Stimulated activated CD8-positive, alpha-beta memory T cell treated with anti-CD3 and anti-CD28 coated beads, Interleukin-7, amount 100 ng/mL, for 48 hours (primary cell): ENCODE measurements at places on chromosomes 3 and 15.

DNA sequence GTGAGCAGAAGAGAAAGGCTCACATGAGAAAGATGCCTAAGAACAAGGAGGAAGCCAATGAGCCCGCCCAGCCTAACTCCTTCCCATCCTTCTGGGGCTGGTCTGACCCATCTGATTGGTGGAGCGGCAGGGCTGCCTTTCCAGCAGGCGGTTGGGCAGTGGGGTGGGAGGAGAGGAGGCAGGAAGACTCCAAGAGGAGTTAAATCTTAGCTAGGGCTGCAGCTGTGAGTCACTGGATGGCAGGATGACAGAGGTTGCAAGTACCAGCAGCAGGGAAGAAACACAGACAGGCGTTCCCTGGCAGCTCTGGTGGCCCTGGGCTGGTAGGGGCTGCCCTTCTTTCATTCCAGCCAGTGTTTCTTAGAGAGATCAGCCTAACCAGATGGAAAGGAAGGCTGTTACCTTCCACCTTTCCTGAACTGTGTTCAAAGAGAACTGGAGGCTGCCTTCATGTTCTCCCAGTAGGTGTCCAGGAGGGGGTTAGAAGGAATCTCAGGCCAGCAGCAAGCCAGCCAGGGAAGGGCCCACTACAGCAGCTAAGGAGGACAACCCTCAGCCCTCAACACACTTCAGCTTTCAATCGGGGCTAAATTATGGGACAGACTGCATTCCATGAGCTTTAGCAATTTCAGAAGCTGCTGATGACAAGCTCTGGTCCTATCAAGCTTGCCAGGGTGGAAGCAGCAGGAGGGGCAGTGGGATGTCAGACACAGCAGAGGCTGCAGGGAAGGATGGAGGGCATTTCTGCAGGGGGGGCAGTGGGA lies 50.3 kb downstream of the CHSY1 start:
- DNase-seq: no peak

DNA sequence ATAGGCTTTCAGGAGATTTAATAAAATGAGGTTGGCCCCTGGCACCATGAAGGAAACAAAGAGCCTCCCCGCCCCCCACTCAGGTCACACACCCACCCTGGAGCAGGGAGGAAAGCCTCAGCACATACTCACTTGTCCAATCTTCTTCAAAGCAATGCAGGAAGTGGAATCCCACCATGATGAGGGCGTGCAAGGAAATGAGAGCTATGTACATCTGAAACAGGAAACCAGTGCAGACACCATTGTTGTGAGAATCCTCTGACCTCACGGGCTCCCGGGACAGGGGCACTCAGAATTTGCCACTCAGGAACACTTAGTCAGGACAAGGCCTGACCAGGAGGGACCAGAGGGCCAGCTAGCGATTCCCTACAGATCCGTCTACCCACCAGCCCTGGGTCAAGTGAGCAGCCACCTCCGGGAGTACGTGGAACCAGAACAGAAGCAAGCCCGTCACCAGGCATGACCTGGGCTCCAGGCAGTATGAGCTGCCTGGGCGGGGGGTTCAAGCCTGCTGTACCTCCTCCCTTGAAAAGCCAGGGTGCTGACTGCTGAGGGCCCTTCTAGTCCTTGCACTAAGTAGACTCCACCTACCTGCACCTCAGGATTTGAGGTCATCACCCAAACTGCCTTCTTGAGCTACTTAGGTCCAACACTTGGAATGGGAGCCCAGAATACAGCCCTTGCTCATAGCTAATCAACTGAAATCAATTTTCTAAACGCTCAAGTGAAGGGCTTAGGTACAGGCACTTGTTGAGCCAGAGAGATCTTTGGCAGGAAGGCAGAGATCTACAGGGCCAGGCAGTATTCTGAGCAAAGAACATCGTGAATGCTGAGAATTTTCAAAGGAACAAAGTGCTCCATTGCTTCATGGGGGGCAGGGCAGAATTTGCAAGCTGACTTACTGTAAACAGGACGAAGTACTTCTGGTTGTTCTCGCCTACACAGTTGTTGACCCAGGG lies 42.7 kb downstream of the ZDHHC3 start:
- DNase-seq: no peak

- DNase-seq: no peak
These were observed 45.8 kb downstream of the ZNF710 start for GRCh38 chr15:90046911-90047392.

GRCh38 chr3:168878655-168879054 lies 782.9 kb upstream of the GOLIM4 start:
- DNase-seq: no peak

DNA sequence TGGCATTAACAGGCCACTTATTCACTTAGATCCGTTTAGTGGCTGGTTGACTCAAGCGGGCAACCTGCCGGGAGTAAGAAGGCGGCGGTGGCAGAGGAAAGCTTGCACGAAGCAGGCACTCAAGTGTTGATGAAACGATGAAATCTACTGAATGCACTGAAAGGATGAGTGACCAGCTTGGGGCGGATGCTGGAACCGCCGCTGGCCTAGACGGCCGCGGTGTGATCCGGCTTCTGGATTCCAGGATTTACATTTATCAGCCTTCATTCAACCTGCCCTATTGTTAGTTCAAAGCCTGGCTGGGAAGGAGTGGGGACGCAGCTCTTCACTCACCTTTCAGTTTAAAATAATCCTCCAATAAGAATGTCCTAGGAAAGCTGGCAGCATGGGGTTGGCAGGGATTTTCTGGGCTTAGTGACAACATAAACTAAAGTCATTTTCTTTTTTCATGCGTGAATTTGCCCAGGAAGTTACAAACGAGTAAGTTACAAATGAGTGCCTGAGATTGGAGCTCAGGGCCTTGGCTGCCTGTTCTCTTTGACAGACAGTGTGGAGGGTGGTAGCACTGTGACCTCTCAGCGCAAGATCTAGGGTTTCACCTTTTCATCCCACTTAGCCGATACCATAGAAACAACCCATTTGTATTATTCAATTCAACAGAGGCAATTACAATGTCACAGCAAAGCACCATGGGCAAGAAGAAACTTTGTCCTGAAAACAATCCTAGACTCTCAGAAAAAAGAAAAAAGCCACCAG lies 1.1 kb upstream of the PLCH1 start:
- DNase-seq: no peak

- DNase-seq: no peak
These were observed 313.2 kb downstream of the AGBL1 start for GRCh38 chr15:86392874-86393273.

- no peak for DNase-seq
These were observed 233.9 kb upstream of the GBE1 start for GRCh38 chr3:81995329-81995728.

GRCh38 chr3:124078953-124079911 lies 87.3 kb upstream of the ROPN1 start:
- DNase-seq: no peak

DNA sequence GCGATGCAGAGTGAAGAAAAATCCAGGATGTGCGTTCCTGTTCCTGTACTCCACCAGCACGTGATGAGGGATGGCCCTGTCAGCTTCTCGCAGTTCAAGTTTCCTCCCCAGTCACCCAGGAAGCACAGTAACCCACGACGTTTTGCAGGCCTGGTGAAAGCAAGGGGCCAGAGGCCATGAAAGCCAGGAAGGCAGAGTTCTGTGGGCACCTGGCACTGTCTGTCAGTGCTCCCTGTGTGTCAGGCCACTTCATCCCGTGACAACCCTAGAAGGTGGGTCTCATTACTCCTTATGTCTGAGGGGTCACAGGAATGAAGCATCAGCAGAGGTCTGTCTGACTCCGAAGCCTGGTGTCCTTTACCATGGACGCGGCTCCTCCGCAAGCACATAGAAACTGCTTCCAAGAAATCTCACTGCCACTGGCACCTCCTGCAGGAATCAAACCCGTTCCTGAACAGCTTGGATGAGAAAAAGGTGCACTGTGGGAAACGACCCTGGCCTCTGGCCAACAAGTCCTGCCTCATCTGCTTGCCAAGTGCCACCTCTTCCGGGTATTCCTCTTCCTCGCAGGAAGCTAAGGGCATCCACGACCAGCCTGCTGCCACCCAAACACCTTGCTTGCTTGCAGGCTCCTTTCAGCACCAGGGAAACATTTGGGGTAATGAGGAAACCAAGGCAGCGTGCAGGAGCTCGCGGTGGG lies 14.6 kb downstream of the RAB43 start:
- no peak for DNase-seq

GRCh38 chr3:127288921-127289705 lies 1.3 kb upstream of the PRR20G start:
- DNase-seq: no peak

- no peak for DNase-seq
These were observed 59.0 kb upstream of the PLCL2 start for GRCh38 chr3:16825617-16826204.

GRCh38 chr3:73314151-73314951 lies 252.9 kb downstream of the EBLN2 start:
- DNase-seq: no peak
